ENCODE measurements at places on chromosomes 4 and X.

- DNase-seq: no peak
Measured at GRCh38 chrX:153688911-153689590, 1.3 kb downstream of the SLC6A8 start.

GRCh38 chr4:7717946-7718490 lies 221.6 kb downstream of the AFAP1 start:
- DNase-seq: no peak

GRCh38 chr4:106803083-106803482 lies 233.0 kb downstream of the DKK2 start:
- DNase-seq: no peak

GRCh38 chrX:118522230-118522926 lies 26.8 kb downstream of the DOCK11 start:
- DNase-seq: no peak

DNA sequence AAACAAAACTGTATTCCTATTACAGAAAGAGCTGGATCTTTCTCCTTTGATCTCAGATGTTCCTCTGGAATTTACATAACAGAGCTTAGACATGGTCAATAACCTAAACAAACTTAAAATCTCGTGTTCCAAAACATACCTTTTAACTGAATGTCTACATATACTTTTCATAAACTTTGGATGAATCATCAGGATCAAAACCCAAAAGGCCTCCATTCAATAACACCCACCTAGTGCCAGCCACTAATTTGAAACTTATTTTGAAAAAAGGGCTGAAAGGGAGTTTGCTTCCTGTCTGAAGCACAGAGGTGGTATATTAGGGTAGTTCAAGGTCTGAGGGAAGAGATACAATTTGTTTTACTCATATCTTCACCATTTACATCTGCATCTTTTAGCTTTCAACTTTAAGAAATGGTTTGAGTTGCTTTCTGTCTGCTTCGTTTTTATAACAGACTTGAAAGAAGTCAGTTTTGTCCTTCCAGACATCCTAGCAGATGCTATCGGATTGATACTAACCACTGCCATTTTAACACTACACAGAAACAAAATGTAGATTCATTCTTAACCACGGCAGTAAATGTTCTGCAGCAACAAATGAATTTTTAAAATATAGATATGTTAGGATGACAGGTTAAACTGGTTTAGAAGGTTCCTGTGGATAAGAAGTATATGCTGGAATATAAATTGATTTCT lies 242.8 kb upstream of the DKK2 start:
- no peak for DNase-seq

GRCh38 chr4:110128472-110128919 lies 69.9 kb downstream of the ELOVL6 start:
- no peak for DNase-seq

GRCh38 chrX:55778322-55778721 lies 60.8 kb downstream of the RRAGB start:
- DNase-seq: no peak

DNA sequence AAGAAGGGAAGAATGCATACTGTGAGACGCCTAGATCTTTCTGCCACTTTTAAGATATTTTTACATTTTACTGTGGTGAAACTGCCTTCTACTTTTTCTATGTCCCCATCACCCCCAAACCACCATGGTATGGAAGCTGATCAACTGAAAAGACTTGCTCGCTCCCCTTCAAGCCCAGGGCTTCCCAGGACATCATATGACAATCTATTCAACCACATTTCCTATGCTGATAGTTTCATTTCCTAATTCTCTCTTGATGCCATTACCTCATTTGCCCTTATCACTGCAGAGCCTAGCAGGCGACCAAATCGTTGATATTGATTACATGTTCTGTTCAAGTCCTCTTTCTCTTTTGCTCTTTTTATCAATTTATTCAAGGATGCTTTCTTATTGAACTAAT lies 40.1 kb upstream of the KLHL34 start:
- no peak for DNase-seq

DNA sequence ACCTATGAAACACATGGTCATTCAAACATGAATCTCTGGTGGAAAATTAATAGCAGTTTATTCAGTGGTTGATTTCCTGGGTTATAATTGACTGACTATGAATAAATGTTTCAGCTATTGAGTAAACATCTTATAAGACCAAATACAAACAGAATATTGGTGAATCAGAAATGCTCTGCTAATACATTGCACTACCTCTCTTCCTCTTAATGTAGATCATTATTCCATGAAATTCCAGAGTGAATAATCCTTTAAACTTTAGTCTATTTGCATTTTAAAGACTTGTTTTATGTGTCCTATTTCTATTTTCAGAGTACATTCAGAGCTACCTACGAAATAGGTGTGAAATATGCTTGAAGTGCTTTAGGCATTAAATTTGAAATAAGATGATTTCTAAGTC lies 715.4 kb downstream of the ADGRL3 start:
- DNase-seq: no peak

- no peak for DNase-seq
Measured at GRCh38 chr4:150005537-150005936, 72.7 kb upstream of the DCLK2 start.

- DNase-seq: no peak
Measured at GRCh38 chr4:144562019-144562705, 83.8 kb upstream of the HHIP start.

DNA sequence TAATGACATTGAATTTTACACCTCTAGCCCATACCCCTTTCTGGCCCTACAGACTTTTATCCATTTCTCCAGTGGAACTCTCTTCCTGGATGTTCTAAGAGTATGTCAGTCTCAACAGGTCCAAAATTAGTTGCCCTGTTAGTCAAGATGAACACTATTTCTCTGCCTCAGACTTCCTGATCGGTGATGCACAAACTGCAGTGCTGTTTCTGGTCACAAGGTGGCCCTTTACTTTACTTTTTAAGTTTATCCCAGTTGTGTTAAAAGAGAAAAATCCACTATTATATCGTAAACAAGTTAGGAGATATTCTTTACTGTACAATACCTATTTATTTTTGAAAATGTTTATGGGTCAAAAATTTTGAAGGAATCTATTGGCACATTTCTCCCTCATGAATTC lies 13.1 kb downstream of the TCEAL7 start:
- peak; percentile 25 for DNase-seq

GRCh38 chr4:34572026-34572425 lies 1672.3 kb downstream of the ARAP2 start:
- no peak for DNase-seq

GRCh38 chrX:154004315-154004714 lies 15.4 kb downstream of the IRAK1 start:
- DNase-seq: no peak

DNA sequence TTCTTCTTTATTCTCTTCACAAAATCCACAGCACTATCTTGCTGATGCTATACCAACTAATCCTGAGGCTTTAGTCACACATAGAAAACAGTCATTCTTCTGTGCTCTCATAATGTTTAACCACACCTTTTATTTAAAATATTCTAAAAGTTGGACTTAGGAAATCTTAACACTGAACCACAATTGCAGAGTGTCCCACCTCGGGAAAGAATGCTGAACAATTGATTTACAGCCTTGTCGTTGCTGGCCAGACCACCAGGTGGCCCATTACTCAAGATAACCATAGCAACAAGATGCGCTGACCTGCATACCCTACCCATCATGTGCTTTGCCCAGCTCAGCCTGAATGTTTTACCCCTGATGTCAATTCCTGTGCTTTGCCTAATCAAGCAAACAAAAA lies 100.8 kb downstream of the ARSJ start:
- no peak for DNase-seq

DNA sequence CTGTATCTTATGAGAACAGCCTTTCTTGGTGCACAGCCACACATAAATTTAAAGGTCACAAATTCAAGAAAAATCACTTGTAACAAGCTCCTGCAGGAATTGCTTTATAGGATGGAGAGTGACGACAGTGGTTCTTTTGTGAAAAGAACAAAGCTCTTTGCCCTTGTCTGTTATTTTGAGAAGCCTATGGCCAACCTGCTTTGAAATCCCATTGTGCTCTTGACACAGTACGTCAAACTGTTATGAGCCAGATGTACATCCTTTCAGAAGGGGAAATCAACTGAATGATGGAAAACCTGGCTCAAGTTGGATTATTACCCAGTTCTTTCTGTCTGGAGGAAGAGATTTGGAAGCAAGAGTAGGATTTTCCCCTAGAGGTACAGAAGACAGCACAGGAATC lies 1454.2 kb downstream of the ARAP2 start:
- DNase-seq: no peak

- no peak for DNase-seq
Measured at GRCh38 chr4:5955856-5956255, 62.4 kb downstream of the C4orf50 start.

DNA sequence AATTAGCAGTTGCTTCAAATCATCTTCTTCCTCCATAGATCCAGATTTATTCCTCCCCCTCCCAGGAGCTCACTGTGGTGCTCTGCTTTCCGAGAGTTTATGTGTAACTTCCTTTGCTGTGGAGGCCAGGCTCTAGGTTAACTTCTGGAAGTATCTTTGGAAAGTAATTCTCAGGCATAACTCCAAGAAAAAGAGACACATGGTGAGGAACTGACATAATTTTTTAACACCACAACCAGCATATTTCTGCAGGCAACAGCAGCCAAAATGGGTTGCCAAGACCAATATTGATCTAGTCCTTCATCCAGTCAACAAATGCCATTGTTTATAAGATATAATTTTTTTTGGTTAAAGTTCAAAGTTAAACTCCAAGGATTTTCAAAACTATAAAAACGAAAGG lies 114.5 kb upstream of the RBPJ start:
- DNase-seq: no peak

GRCh38 chrX:64853424-64853823 lies 122.8 kb downstream of the ZC4H2 start:
- DNase-seq: no peak

GRCh38 chr4:6307891-6308290 lies 38.2 kb downstream of the WFS1 start:
- no peak for DNase-seq

DNA sequence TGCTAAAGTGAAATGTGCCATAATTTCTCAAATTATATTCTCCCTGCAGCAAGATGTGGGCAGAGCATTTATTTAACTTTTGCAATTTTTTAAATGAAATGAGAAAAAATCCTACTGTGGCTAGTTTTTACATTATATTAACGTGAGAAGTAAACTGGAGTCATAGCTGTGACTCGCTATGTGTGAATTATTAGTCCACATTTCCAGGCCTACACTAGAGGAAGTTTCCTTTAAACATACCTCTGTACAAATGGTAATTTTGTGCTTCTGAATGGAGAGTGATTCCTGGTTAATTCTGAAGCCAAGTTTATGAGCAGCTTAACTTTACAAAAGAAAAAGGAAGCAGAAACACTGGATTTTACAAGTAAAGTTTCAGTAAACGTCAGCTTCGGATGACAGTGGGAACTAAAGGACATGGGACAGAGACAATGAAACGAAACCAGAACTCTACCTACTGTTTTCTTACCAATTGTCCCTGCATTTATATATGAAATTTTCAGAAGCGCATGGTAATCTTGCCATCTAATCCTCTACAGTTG lies 72.4 kb downstream of the FBXO8 start:
- no peak for DNase-seq
